Sigmoid colon (tissue), 7 donors: ENCODE measurements at places on chromosomes 6 and 20.

DNA sequence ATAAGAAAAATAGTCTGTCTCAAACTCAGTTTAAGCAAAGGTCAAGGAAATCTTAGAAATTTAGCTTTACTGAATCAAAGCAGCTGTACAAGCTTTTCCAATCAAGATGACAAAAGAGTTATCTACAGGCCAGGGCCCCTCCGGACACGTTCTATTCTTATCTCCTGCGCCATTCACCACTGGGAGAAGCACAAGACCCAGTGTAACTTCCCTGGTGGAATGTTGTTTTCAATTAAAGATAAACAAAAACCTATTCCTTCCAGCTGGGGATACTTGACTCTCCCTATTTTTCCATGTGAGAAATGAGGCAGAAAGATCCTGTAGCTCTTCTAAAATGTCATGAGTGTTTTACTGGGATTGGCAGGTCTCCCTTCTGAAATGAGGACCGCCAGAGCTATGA, 123.3 kb downstream of the TBX18 start:
- DNase-seq, result no peak
- no peaks in the 10 kb centered on the region for H3K36me3 ChIP-seq
- H3K27me3 ChIP-seq, result no peaks in the 10 kb centered on the region
- no peak overlapping the region for H3K27ac ChIP-seq
- H3K4me1 ChIP-seq, result peaks cover 6% of the 10 kb centered on the region

DNA sequence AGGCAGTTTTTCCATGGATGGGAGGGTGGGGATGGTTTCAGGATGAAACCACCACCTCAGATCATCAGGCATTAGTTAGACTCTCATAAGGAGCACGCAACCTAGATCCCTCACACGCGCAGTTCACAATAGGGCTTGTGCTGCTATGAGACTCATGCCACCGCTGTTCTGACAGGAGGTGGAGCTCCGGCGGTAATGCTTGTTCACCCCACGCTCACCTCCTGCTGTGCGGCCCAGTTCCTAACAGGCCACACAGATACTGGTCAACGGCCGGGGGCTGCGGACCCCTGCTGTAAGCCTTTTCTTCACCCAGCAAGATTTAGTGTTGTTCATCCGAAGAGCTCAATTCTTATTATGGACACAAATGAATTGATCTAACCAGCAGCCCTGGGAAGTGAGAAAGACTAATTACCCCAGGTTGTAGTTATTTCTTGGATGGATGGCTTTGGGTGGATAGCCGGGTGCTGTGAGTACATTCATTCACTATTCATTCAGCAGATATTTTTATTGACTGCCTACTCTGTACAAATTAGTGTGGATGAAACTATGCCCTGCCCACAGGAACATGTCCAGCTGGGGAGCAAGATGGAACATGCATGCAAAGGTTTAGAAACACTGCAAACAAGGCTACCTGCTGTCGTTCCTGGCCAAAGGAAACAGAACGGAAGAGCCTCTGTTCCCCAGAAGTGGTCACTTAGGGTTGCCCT, 57.2 kb downstream of the RIOK1 start:
- no peaks in the 10 kb centered on the region for H3K27me3 ChIP-seq
- peak; percentile 36 for DNase-seq
- H3K27ac ChIP-seq, result no peak overlapping the region
- no peaks in the 10 kb centered on the region for H3K4me1 ChIP-seq
- H3K4me3 ChIP-seq, result no peak overlapping the region
- no peaks in the 10 kb centered on the region for H3K36me3 ChIP-seq

- H3K27me3 ChIP-seq, result peaks cover 10% of the 10 kb centered on the region
- no peaks in the 10 kb centered on the region for H3K4me1 ChIP-seq
- H3K36me3 ChIP-seq, result no peaks in the 10 kb centered on the region
Measured at GRCh38 chr20:61949714-61950640, 115.7 kb downstream of the TAF4 start.

DNA sequence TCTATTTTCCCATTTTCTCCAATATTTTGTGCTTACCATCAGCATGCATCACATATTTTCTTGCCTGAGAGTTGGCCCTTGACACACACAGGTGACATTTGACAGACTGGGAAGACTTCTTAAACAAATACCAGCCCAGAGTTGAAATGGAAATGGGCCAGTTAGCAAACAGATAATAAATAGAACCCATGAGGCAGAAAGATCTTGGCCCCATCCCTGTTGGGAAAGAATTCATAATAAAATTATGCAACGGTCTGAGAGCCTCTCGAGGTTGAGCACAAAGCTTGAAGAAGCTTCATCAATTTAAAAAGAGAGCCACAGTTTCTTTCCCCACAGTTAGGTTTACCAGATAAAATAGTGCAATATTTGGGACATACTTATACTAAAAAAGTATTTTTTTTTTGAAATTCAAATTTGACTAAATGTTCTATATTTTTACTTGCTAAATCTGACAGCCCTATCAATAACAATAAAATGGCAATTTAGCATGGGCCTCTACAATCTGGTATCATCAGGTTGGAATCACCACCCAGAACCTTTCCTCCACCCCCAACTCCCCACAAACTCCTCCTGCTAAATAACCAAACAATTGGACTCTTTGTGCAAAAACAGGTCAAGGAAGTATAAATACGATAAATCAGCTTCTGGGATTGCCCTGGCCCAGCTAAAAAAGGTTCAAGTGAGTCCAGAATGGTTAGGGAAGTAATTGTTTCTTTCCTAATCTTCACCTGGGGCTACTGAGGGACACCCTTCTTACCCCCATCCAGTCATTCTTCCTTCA, 129.8 kb downstream of the CD164 start:
- DNase-seq, result no peak
- no peak overlapping the region for H3K4me3 ChIP-seq
- H3K27me3 ChIP-seq, result no peaks in the 10 kb centered on the region
- no peak overlapping the region for H3K27ac ChIP-seq
- peaks cover 13% of the 10 kb centered on the region for H3K4me1 ChIP-seq
